NCI-H1417 treated with DMSO at 0.1 percent for 48 hours (cell line): ENCODE measurements at places on chromosomes 7 and 10.

GRCh38 chr10:3605882-3606281 lies 179.1 kb downstream of the KLF6 start:
- no peak for DNase-seq

GRCh38 chr7:105647591-105647990 lies 66.3 kb upstream of the EFCAB10 start:
- DNase-seq: no peak

- DNase-seq: no peak
Observed at GRCh38 chr7:134452419-134452838, 6.5 kb downstream of the AKR1B1 start.

GRCh38 chr10:35540296-35541164 lies 64.6 kb upstream of the GJD4 start:
- DNase-seq: no peak

GRCh38 chr10:16441173-16441840 lies 4.5 kb downstream of the PTER start:
- DNase-seq: no peak

DNA sequence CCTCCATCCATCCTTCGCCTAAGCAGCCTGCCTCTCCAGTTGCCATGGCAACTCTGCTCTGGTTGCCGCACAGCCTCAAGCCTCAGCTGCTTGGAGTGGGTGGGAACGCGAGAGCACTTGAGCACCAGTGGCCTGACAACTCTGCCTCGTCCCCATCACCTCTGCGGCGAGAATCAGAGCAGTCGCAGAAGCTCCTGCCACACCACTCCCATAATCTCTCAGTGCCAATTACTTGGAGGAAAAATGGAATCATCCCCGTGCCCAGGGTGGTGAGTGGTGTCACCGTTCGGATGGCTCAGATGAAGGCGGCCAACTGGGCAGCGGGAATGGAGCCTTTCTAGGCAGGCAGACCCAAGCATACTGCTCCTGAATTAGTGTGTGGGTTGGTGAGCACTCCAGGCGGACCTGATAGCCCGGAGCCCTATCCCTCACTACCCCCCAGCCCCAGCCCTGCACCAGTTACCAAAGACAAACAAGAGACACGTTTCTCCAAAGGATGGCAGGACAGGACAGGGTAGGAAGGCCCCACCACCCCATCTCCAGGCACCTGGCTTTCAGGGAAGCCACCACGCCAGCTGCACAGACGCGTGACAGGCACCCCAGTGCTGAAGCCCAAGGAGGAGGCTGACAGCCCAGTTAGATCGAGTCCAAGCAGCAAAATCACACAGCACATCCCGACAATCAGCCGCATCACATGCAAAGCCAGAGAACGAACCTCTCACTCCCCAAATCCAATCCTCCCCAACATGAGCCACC lies 335.4 kb downstream of the PTPRN2 start:
- DNase-seq: no peak
